ENCODE measurements at places on chromosomes 3 and 15.

DNA sequence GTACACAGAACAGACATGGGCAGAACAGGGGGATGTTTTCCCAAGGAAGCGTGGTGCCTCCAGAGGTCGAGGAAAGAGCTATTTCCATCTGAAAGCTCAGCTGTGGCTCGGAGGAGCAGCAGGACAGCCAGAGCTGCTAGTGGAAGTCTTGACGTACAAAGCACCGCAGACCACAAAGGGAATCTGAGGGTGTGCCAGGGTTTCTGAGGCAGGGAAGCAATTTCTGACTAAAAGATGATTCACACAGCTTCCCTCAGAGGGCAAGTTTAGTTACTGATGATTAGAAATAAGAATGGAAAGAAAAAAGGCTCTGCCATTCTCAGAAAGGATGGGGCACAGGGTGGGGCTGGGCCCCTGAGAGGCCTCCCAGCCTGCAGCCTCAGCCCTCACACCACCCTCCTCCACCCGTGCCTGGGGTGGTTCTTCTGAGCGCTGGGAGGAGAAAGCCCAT lies 45.8 kb upstream of the SEC13 start:
- DNase-seq = no peak

- no peak for DNase-seq
Observed at GRCh38 chr15:51333571-51333970, 4.8 kb downstream of the CYP19A1 start.

DNA sequence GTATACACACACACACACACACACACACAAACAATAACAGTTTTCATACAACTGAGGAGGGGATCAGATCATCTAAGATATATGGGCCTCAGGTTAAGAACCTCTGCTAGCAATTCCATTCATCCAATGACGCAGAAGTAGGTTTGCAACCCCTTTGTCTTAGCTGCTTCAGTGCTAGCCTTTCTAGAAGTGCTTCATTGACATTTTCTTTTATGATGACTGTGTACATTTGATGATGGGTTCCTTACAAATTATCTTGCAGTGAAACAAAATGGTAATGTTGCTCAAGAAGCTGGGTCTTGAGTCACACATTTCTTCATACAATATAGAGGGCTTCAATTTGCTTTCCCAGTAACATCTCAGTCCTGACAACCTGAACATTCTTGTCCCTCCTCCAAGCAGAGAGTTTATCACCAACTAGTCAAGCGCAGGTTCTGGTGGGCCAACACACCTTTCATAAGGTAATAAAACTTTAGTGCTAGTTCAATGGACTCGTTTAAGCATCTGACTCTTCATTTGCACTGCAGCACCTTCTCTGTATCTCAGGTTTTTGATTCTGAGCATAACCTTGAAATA lies 269.5 kb downstream of the CNTN3 start:
- DNase-seq = no peak

GRCh38 chr3:62154457-62155148 lies 218.7 kb downstream of the FEZF2 start:
- no peak for DNase-seq

DNA sequence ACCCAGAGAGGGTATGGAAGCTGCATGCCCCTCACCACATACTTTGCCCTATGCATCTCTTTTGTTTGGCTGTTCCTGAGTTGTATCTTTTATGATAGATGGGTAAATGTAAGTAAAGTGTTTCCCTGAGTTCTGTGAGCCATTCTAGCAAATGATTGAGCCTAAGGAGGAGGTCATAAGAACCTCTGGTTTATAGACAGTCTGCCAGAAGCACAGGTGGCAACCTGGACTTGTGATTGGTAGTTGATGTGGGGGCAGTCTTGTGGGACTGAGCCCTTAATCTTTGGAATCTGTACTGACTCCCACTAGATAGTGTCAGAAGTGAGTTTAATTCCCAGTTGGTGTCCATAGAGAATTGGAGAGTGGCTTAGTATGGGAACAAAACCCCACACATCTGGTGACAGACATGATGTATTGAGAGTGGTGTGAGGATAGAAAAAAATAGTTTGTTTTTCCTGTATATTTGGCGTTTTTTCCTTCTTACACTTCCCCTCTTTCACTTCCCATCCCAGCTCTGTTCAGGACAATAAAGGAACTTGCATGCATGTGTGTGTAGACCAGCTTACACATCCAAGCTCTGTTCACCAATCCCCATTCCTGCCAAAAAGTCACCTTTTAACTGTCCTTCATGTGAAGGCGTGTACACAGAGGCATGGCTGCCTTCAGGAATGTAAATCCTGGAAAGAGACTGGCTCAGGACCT lies 38.1 kb upstream of the SPPL2A start:
- no peak for DNase-seq

DNA sequence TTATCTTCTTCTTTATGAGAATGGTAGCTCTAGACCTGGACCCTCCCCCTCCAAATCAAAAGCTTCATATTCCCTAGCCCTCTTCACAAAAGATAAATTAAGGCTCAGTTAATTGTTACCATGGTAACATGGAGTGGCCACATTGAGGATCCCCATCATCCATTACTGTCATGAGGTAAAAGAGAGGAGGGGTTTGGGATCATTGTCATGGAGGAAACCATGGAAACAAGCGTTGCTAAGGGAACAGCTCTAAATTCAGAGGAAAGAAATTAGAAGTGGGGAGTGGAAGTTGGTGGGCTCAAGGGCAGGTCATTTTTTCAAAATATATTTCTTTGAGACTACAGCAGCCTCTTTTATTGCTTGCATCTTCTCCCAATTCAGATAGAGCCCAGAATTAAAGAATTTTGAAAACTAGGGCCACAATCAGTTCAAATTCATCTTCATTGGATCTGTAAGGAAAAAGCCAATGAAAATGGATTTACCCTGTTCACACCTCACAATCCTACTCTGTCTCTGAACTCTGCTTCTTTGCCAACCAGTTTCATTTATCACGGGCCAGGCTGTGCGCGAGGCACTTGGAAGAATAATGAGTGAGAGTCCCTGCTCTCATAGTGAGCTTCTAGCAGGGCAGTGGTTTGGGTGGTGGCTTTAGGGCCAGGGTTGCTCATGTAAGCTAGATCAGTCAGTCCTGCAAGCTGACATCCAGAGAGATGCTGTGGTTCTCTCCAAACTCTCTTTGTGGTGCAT lies 11.6 kb upstream of the AEN start:
- no peak for DNase-seq

Measured in stimulated activated naive CD4-positive, alpha-beta T cell (primary cell).